Muscle of leg (tissue), 16 donors: ENCODE measurements at places on chromosomes 2 and 18. TPM values are rescaled to one million over a fixed set of nuclear protein-coding genes. Genes with fewer than 3 reads are reported as not detected.

Gene LINC00305
- total RNA-seq: not detected

Gene UGT1A10
- not detected for total RNA-seq

Gene LAMA1
- total RNA-seq: 6.4 TPM

DNA sequence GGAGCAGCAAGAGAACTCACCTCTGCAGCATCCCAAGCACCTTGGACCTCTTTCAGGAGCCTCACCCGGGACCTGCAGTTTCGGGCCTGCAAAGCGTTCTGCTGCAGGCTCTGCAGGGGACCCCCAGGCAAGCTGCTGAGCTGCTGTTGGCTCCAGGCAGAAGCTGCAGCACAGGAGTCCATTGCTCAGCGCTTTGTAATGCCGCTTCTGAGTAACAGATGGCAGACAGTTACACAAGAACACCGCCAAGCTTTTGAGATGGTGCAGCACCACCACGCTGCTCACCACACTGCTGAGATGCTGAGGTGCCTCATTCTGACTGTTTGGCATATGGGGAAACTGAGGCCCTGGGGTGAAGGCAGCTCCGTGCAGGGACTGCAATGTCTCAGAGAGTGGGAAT is 1.9 kb upstream of the GALNT14 start:
- H3K4me3 ChIP-seq: no peak overlapping the region
- DNase-seq: no peak
- H3K36me3 ChIP-seq: no peaks in the 10 kb centered on the region
- H3K27ac ChIP-seq: no peak overlapping the region

DNA sequence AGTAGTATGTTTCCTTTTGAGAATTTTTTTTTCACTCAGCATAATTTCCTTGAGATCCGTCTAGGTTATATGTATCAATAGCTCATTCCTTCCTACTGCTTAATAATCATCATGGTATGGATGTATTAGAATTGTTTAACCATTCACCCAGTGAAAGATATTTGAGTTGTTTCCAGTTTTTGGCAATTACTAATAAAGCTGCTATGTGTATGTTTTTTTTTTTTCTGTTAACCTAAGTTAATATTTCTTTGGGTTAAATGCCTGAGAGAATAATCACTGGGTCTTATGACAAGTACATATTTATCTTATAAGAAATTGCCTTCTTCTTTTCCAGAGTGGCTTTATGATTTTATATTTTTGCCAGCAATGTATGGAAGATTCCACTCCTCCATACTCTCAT is 96.4 kb upstream of the ST6GAL2 start:
- H3K36me3 ChIP-seq: no peaks in the 10 kb centered on the region
- H3K27ac ChIP-seq: no peak overlapping the region
- peaks cover 2% of the 10 kb centered on the region for H3K4me1 ChIP-seq
- H3K27me3 ChIP-seq: no peaks in the 10 kb centered on the region
- no peak for DNase-seq

GRCh38 chr2:15041429-15041837 is 408.9 kb downstream of the LRATD1 start:
- H3K27ac ChIP-seq: peak overlapping the region; percentile 36
- no peaks in the 10 kb centered on the region for H3K27me3 ChIP-seq
- H3K36me3 ChIP-seq: no peaks in the 10 kb centered on the region
- peak; percentile 87 for DNase-seq
- H3K4me1 ChIP-seq: peaks cover 36% of the 10 kb centered on the region

- no peak overlapping the region for H3K4me3 ChIP-seq
- DNase-seq: peak; percentile 72
- H3K36me3 ChIP-seq: no peaks in the 10 kb centered on the region
Measured at GRCh38 chr2:103161456-103162289, 399.8 kb downstream of the TMEM182 start.

Gene GNLY
- total RNA-seq: 0.31 TPM

Gene PKDCC
- 147 TPM for total RNA-seq

- H3K36me3 ChIP-seq: no peaks in the 10 kb centered on the region
- H3K4me1 ChIP-seq: no peaks in the 10 kb centered on the region
- no peak overlapping the region for H3K27ac ChIP-seq
- DNase-seq: no peak
- no peaks in the 10 kb centered on the region for H3K27me3 ChIP-seq
Measured at GRCh38 chr2:223669453-223670225, 67.5 kb upstream of the SCG2 start.

Gene TBC1D8
- 21.5 TPM for total RNA-seq

Gene CTAGE1
- not detected for total RNA-seq

Gene CYTIP
- total RNA-seq: 0.84 TPM

DNA sequence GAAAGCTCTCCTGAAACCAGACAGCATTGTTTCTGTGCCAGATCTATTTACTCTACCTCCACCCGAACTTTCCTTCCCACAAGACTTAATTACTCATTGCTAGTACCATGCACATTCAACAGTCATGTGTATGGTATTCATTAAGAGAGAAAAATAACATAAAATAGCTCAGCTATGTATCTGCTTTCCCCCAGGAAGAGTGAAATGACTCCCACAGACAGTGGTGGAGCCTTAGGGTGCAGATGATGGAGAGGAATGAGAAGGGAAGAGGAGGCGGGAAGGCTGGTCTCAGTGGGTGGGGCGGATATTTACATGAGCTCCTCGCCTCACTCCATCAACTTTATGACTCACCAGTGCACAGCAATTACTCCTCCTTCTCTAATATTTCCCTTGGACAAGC is 724.5 kb downstream of the EPHA4 start:
- no peaks in the 10 kb centered on the region for H3K4me1 ChIP-seq
- H3K27ac ChIP-seq: no peak overlapping the region
- no peaks in the 10 kb centered on the region for H3K36me3 ChIP-seq
- H3K27me3 ChIP-seq: no peaks in the 10 kb centered on the region

- no peak overlapping the region for H3K4me3 ChIP-seq
- DNase-seq: no peak
- H3K4me1 ChIP-seq: peaks cover 12% of the 10 kb centered on the region
- no peaks in the 10 kb centered on the region for H3K27me3 ChIP-seq
- H3K36me3 ChIP-seq: no peaks in the 10 kb centered on the region
Measured at GRCh38 chr2:205619600-205619999, 62.7 kb upstream of the NRP2 start.

DNA sequence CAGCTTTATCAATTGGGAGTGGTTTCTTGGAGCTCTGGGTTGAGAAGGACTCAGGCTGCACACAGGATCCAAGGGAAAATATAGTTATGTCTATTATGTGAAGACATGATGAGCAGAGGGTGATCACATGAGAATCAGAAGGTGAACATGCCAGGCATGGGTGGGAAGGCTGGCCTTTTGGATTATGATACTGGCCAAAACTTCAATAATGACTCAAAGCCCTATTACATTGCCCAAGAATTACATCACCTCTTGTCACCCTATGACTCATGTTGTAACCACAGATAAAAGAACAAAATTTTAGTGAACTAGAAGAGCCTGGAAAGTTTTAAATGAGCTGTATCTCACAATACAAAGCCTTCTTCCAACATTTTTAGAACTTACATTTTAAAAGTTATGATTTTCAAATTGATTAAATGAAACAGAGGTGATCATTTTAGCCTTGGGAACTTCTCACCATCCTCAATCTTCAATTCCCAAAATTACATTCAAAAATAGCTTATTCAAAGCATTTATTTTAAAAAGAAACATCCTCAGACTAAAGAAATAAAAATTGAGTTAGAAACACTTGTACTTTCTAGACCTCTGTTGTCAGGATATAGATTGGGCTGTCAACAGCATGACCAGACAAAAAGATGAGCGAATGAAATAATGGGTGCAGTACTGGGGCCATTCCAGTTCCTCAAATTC is 428.3 kb downstream of the MBD2 start:
- peak; percentile 22 for DNase-seq
- H3K27ac ChIP-seq: no peak overlapping the region
- no peak overlapping the region for H3K4me3 ChIP-seq
- no peaks in the 10 kb centered on the region for H3K4me1 ChIP-seq
- no peaks in the 10 kb centered on the region for H3K36me3 ChIP-seq
- H3K27me3 ChIP-seq: no peaks in the 10 kb centered on the region

DNA sequence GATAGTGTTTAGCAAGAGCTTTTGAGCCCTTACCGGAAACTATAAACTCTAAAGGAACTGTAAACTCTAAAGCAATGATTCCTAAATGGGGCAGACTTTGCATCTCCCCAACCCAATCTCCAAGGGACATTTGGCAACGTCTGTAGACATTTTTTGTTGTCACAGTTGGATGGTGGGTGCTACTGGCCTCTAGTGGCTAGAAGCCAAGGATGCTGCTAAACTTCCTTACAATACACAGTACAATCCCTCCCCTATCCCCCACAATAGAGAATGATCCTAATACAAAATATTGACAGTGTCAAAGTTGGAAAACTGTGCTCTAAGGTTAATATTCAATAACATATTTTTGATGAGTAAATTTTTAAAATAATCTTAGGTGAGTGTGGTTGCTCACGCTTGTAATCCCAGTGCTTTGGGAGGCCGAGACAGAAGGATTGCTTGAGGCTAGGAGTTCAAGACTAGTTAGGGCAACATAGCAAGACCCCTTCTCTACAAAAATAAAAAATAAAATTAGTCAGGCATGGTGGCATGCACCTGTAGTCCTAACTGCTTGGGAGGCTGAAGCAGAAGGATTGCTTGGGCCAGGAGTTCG is 66.7 kb downstream of the PTPN4 start:
- no peaks in the 10 kb centered on the region for H3K27me3 ChIP-seq
- H3K27ac ChIP-seq: no peak overlapping the region
- peaks cover 3% of the 10 kb centered on the region for H3K36me3 ChIP-seq

Gene HOXD10
- total RNA-seq: 0.09 TPM

- H3K4me1 ChIP-seq: peaks cover 5% of the 10 kb centered on the region
- no peak overlapping the region for H3K4me3 ChIP-seq
- no peak for DNase-seq
- H3K36me3 ChIP-seq: peaks cover under 1% of the 10 kb centered on the region
Measured at GRCh38 chr2:231988179-231988866, 26.8 kb downstream of the DIS3L2 start.

- no peak overlapping the region for H3K27ac ChIP-seq
- H3K4me3 ChIP-seq: no peak overlapping the region
- H3K4me1 ChIP-seq: no peaks in the 10 kb centered on the region
Measured at GRCh38 chr2:203592470-203592869, 57.4 kb upstream of the RAPH1 start.

- H3K27ac ChIP-seq: no peak overlapping the region
- no peaks in the 10 kb centered on the region for H3K27me3 ChIP-seq
- no peaks in the 10 kb centered on the region for H3K4me1 ChIP-seq
- H3K4me3 ChIP-seq: no peak overlapping the region
Measured at GRCh38 chr2:231068525-231069222, 12.0 kb downstream of the PSMD1 start.

Gene RASGRP3
- total RNA-seq: 38.3 TPM

Gene FBLN7
- 5.1 TPM for total RNA-seq
